ENCODE measurements at places on chromosomes 12 and 14.
A peak's percentile ranks its signal among the peaks of the same experiment; 100 is the strongest.

- DNase-seq: no peak
Measured at GRCh38 chr12:12612358-12612757, 682 bp downstream of the CREBL2 start.

DNA sequence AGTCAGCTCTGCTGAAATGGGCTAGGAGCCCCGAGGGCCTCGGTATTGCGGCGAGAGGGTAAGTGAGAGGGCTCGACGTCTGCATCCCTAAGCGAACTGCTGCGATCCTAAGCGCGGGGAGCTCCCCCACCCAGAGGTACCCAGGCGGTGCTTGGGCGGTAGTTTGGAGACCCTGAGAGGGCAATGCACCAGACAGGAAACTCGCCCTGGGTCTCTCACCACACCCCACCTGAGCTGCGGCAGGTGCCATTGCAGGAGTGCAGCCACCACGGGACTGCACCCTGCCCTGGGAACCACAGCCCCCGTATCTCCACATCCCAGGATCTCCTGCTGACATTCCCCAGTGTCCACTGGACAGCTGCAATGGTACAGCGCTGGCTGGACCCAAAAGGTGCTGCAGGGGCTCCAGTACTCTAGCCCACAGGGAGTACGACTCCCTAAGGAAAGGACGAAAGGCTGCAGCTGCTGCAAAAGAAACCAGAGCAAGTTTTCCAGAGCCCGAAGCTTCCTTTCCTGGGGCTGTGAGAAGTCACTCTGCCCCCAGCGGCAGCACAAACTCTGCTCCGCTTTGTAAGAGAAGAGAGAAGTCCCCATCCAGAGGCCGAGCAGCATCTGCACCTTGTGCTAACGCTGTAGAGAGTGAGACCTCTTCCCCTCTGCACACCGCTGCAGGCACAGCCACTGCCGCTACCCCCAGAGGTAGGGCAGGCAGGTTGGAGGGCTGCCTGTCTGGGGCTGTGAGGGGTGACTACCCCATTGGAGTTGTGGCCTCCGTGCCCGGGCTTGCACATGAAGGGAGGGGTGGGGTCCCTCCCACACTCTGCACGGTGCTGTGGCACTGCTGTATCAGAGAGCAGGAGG, 31.1 kb upstream of the MON2 start:
- peak; percentile 57 for DNase-seq

GRCh38 chr12:53219956-53220693, 11.9 kb downstream of the RARG start:
- DNase-seq: no peak

DNA sequence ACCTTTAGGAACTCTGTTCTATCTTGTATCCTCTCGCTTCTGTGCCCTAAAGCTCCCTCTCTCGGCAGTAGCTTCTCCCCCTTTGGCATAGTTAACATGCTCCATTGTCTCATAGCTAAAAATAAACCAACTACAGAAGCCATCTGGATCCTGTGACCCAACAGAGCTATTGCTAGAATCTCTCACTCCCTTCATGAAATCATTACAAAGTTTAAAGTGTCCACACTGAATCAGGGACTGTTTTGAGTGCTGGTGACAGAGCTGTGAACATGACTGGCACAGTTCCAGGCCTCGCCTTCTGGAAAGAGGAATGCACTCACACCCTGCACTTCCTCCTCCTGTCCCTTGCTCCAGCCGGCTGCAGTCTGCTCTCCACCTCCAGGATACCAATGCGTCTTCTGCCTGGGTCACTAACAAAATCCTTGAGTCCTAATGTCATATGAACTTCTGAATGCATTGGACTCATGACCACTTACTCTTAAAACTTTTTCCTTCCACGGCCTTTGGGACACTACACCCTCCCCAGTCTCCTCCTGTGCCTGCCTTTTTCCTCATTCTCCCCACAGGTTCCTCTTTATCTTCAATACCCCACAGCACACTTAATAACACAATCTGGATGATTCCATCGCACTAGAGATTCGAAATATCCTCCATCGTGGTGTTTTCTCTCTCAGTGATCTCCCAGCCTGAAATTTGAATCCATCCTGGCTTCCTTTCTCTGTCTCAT, 13.2 kb downstream of the PLBD1 start:
- DNase-seq: no peak

DNA sequence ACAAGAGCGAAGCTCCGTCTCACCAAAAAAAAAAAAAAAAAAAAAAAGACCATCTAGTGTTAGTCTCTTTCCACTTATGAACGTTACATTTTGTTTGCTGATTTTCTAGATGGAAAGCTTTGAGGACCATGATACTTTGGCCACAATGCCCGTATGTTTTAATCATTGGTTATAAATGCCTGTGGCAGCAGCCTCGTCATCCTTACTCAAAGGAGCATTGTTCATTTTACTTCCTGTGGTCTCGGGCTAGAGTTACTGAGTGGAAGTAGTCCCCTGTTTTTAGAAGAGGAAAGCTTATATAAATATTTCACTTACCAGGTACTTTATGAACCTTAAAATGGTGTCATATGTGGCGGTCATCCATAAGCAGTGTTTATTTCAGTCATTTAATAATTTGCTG, 359.9 kb downstream of the AEBP2 start:
- no peak for DNase-seq

DNA sequence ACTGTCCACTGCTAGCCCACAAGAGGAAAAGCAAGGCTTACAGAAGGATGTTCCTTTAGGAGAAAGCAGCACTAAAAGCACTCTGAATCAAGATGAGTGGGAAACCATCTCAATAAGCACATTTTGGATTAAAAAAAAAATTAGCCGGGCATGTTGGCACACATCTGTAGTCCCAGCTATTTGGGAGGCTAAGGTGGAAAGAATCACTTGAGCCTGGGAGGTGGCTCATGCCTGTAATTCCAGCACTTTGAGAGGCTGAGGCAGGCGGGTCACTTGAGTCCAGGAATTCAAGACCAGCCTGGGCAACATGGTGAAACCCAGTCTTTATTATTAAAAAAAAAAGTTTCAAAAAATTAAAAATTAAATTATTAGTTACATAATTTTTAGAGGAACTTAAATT, 17.0 kb upstream of the ARL1 start:
- DNase-seq: no peak

- no peak for DNase-seq
Measured at GRCh38 chr12:94100211-94100627, 48.2 kb upstream of the PLXNC1 start.

DNA sequence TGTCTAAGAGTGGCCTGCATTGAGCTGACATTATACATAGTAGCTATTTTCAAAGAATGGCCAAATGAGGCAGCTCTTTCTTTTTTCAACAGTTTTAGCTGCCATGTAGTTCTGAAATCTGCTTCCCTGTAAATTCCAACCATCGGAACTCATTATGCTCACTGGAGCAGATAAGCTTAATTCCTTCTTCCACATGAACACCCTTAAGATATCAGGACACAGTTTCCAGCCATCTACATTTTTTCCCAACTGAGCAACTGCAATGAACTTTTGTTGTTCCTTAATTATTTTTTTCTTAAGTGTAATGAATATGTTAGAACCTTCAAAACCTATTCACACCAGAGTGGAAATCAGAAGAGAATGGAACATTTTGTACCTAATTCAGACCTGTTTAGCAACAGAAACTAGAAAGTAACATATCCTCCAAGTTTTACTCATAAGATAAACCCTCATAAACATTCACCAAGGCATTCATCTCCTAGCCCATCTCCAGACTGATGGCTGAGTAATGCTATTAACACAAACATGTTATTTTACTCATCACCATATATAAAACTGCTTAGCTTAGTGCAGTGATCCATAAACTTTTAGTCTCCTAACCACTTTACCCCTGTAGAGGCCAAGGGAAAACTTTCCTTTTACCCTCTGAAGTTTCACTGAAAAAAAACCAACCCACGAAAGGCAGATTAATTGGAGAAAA, 296.1 kb upstream of the SYT1 start:
- DNase-seq: no peak

DNA sequence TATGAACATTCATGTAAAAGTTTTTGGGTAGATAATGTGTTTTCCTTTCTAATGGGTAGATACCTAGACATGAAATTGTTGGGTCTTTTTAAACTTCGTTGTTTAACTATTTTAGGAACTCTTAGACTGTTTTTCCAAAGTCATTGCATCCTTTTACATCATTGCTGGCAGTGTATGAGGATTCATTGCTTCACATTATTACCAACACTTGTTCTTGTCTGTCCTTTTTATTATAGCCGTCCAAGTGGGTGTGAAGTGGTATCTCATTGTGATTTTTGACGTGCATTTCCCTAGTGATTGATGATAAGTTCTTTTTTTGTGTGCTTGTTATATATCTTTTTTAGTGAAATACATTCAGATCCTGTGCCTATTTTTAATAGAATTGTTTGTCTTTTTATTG, 39.4 kb downstream of the USP15 start:
- DNase-seq: no peak

GRCh38 chr12:52566847-52567291, 6.8 kb downstream of the KRT74 start:
- DNase-seq: no peak

GRCh38 chr12:53005215-53005985, 856 bp upstream of the EIF4B start:
- DNase-seq: no peak

DNA sequence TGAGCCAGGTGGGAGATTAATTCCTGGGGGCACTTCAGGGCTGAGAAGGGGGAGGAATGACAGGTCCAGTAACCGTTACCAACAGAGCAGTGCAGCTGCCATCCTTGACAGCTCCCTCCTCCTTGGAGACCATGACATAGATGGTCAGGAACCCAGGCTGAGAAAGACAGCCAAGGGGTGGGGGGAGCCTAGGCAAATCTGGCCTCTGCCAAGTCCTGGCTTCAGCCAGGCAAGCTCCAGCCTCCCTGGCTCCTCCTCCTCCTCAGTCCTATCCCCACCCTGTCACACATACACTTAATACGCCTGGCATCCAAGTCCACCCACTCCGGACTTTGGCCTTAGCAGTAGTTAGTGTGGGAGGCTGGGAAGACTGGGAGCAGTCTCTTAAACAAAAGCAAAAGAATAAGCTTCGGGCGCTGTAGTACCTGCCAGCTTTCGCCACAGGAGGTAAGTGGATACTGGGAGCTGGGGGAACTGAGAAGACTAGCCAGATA, at the start of gene RDH5:
Gene RDH5, plus strand, starts transcription at position 323 of the 494 bp plus-strand sequence. CDS start 792 bp downstream, outside the sequence.
- DNase-seq: no peak

DNA sequence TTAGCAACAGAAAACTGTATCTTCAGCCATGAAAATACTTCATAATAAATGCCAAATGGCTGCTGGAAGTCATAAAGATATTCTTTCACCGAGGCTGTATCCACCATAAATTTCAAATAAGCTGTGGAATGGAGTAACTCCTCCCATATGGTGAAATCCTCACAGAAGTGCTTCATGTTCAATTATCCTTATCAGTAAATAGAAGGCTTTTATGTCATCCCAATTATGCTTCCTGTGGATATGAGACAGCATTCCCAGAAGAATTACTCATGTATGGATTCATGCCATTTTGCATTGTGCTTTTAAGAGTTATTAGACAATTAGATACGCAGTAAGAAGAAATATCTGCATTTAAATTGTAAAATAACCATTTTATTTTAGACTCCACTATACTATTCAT, 99.0 kb downstream of the RTN1 start:
- no peak for DNase-seq

DNA sequence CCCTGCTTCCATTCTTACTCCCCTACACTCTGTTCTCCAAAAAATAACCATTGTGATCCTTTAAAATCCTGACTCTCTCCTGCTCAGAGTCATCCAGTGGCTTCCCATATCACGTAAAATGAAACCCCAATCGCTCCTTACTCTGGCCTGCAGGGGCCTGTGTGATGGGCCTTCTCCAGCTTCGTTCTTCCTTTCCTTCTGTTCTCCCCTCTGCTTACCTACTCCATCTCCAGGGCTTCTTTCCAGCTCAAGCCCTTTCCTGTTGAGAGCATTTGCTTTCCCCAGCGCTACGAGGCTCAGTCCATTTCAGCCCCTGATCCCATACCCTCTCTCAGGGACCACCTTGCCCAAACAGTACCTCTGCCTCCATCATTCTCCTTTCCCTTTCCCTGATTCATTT, 144.4 kb upstream of the ARHGAP5 start:
- DNase-seq: no peak

- no peak for DNase-seq
Measured at GRCh38 chr14:96249029-96249428, 7.0 kb upstream of the BDKRB1 start.

DNA sequence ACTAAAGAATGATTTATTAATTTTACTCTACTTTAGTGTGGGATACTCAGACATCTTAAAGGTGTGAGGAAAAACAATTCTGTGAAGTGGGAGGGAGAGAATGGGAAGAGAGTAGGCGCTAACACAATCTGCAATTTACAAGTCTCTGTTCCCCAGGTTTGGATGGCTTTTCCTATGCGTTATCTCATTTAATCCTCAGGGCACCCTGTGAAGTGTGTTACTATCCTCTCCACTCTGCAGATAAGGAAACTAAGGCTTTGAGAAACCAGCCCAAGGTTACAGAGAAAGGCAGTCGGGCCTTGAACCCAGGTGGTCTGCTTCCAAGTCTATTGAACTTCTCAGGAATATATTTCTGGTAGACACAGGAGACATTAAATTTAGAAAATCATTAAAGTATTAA, 36.2 kb upstream of the TUBA1C start:
- no peak for DNase-seq

DNA sequence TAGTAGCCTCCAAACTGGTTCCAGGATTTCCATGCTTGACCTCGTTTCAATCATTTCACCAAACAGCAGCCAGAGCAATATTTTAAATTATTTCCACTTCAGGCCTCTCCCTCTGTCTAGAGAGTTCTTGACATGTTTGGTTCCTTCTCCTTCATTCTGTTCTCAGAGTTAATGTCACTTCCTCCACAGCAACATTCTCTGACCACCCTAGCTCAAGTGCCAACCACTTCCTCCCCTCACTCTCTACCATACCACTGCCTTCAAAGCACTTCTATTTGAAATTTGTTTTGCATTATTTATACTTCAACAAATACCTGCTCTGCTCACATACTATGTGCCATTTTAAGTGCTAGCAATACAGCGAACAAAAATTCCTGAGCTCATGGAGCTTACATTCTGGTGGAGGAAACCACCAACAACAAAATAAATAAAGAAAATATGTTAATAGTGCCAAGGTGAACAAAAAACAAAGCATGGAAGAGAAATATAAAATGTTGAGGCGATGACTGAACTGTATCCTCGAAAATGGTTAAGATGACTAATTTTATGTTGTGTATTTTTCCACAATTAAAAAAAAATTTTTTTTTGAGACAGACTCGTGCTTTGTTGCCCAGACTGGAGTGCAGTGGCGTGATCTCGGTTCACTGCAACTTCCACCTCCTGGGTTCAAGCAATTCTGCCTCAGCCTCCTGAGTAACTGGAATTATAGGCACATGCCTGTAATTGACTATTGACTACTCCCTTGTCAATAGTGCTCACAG, 17.3 kb downstream of the BAZ1A start:
- no peak for DNase-seq
